ENCODE measurements at places on chromosomes 5 and 9. TPM values are rescaled to one million over a fixed set of nuclear protein-coding genes. Genes with fewer than 3 reads are reported as not detected.
A peak's percentile ranks its signal among the peaks of the same experiment; 100 is the strongest.

GRCh38 chr5:154467655-154468354 is 10.2 kb downstream of the HAND1 start:
- peak; percentile 87 for DNase-seq

- DNase-seq, result peak; percentile 91
Observed at GRCh38 chr5:1792842-1793266, 6.8 kb downstream of the MRPL36 start.

The KIF12 gene
- total RNA-seq, result not detected

The PIP5K1B gene
- total RNA-seq, result 0.98 TPM

- DNase-seq, result no peak
Observed at GRCh38 chr5:74850789-74851425, 15.3 kb downstream of the FAM169A start.

DNA sequence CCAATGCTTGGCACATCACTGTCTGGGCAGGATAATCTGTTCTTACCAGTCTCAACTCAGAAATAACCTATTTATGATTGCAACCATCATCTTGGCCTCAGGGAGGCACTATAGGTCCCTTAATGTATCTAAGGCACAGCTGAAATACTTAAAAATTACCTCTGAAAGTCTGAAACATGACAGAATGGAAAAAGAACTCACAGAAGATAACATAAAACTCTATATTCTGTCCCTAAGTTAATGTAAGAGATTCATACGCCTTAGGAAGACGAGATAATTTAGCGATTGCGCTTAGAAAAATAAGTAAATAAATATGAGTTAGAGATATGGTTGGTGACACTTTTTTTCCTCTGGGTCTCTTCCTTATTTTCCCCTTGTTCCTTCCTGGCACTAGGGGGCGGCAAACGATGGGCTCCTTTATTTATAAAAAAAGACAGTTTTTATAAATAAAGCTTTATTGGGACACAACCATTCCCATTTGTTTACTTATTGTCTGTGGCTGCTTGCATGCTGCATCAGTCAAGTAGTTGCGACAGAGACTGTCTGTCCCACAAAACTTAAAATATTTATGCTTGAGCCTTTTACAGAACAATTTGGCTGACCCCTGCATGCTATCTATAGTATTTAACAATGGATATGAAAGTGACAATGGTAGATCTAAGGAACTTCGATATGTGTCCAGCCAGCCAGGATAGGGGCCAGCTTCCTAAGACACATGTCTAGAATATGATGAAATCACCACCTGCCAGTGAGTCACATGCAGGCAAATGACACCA is 79.6 kb downstream of the PDE4D start:
- peak; percentile 53 for DNase-seq

- DNase-seq, result no peak
Observed at GRCh38 chr9:98375138-98375726, 119.8 kb upstream of the TBC1D2 start.

GRCh38 chr5:107121793-107122519 is 548.8 kb downstream of the EFNA5 start:
- no peak for DNase-seq

DNA sequence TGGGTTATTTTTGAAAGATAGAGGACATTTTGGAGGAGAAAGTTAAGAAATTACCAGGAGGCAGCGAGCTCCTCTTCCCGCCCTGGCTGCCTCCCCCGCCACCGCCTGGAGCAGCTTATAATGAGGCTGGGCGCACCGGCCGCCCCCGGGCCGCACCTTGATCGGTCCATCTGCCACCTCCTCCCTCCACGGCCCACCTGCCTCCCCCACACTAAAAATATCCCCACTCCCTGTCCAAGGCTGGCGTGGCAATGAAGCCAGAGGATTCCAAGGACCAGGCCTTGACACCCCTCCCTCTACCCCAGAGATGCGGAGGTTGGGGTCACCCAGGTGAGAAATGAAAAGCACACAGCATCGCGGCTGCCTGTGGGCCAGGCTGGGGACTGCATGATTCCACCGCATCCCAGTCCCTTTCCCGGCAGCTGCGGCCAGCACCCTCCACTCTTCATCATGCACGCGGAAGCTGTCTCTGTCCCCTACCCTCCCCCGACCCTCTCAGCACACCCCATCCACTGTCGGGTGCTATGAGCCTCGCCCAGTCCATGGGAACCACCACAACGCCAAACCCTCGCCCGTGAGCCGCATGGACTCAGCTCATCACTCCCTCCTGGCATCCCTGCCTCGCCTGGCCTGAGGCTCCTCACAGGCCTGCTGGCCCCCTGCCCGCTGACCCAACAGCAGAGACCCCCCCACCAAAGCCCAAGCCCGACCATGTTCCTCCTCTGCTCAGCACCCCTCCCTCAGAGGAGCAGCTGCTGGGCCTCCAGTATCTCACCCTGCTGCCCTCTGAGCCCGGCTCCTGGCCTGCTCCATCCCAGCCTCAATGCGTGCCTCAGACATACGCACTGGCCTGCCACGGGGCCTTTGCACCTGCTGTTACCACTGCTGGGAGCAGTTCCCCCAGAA is 50.0 kb downstream of the SARDH start:
- no peak for DNase-seq

DNA sequence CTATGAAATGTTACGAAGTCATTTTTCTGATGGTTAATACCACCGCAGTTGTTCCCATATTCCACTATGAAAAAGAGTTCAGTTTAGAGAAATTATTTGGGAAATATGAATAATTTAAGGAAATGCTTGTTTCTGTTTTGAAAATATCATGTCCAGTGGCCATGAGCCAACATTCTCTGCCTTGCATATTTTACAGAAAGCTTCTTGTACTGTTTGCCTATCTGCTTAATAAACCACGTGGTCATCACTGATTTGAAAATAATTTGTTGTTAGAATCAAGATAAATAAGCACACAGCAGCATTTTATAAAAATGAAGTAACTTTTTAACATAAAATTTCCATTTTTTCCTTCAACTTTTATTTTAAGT is 381.5 kb upstream of the CDH18 start:
- no peak for DNase-seq

DNA sequence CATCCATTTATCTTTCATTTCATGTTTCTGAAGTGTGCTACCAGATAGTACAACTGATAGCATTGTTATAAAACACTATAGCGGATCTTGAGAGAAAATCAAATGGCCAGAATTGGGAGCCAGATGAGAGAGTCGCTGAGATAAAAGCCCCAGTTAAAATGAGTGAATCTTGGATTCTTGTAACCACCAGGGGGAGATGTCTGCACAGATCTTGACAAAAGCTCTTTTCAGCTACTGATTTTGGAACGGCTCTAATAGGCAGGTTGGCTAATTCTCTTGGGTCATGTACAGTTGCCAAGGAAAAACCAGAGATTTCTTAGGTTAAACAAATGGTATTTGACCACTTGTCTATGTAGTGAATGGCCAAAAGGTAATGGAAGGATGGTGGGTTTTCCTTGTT is 21.7 kb downstream of the F2RL2 start:
- peak; percentile 30 for DNase-seq

GRCh38 chr5:145362266-145362665 is 472.9 kb downstream of the PRELID2 start:
- no peak for DNase-seq

- DNase-seq, result no peak
Observed at GRCh38 chr5:79971156-79971555, 19.9 kb downstream of the MTX3 start.

The PRR7 gene
- 32.6 TPM for total RNA-seq

All from activated CD8-positive, alpha-beta T cell treated with anti-CD3 and anti-CD28 coated beads for 36 hours (primary cell).